ENCODE measurements at places on chromosomes 1 and 21.

DNA sequence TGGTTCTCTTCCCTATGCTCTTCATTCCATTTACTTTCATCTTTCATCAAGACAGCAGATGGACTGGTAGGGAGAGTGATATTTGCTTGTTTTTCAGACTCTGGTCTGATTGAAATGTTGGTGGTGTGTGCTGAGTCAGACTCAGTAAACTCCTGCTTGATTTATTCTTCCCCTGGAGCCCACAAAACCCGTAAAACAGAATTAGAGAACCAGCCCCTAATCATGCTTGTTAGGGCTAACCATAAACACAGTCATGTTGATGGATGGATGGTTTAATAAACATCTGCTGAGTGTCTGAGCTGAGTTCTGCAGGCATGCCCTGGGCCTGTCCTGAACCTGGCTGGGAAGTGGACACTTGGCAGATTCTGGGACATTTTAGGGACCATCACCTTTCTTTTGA is 24.8 kb downstream of the NOS1AP start:
- no peak for DNase-seq

GRCh38 chr1:48069662-48070395 is 72.6 kb upstream of the TRABD2B start:
- DNase-seq, result no peak

- DNase-seq, result no peak
Observed at GRCh38 chr1:179167955-179168354, 61.5 kb downstream of the ABL2 start.

DNA sequence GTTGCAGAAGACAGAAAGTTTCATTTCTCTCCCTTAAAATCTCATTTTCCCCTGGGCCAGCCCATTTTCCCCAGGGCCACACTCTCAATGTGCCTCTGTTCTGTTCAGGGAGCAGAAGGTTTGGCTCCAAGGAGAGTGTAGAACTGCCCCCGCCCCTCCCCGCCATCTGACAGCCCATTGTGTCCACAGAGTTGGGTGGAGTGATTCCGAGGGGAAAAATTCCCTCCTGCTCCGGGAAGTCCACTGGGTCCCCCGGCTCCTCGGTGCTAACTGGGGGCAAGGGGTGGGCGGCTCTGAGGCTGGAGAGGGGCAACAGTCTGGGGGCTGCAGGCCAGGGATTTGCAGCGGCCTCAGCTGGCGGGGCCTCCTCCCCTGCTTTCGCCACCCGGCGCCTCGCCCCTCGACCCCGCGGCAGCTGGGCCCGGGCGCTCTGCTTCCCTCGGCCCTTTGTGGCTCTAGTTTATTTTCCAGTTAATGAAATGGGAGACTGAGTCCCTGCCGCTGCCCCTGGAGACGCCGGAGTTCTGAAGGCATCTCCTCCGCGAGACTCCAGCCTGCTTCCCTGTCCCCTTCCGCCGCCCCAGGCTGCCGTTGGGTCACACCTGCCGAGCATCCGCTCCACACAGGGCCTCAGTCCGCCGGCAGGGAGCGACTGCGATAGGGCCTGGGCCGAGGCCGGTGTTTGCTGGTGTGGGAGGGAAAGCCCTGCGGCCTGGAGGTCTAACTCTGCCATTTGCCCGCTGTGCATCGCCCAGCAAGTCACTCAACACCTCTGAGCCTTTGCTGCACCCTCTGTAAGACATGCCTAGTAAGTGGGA is 14.7 kb upstream of the KIRREL1 start:
- no peak for DNase-seq

DNA sequence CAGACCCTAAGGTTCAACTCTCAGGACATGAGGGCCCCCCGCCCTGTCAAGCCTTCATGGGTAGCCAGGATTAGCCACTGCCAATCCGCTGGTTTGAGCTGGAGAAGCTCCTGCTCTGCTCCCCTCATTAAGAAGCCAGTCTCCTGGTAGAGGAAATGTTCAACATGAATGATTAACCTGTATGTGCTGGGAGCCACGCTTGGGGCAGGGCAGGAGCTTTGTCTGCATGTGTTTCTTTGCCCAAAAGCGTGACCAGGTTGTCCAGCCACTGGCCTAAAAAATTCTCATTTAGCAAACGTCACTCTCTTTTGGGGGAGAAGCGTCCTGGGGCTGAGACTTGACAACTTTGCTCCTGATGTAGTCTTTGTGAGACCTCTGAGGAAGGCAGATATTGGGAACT is 96.5 kb downstream of the RRAGC start:
- DNase-seq, result no peak

GRCh38 chr1:62337706-62338631 is 18.7 kb upstream of the KANK4 start:
- no peak for DNase-seq

DNA sequence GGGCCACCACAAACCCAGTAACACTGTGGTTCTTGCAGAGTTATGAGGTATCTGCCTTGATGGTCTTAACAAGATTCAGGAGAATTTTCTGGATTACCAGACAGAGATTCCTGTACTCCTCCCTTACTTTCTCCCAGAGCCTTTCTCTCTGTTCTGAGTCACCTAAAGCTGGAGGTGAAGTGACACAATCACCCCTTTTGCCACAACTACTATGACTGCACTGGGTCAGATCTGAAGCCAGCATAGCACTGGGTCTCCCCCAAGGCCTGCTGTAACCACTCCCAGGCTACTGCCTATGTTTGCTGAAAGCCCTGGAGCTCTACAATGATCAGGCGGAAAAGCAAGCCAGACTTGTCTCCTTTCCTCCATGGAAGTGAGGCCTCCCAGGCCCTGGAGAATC is 156.7 kb upstream of the NEGR1 start:
- DNase-seq, result no peak

DNA sequence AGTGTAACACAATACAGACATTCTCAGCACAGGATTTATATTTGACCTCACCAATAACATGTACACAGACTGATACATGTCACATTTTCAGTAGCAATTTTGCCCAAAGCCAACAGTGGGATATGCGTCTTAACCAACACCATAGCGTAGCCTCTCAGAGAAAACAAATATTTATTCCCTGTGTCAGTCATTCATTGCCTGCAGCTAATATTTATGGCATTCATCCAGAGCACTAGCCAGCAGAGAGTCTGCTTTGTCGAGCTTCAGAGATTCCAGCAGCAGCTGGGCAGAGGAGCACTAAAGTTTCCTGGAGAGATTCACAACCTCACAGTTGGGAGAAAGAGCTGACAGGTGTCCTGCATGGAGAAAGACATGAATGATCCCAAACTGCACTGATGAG is 400.7 kb upstream of the DAB1 start:
- DNase-seq, result no peak

- no peak for DNase-seq
Observed at GRCh38 chr1:60959701-60960100, 122.7 kb upstream of the NFIA start.

DNA sequence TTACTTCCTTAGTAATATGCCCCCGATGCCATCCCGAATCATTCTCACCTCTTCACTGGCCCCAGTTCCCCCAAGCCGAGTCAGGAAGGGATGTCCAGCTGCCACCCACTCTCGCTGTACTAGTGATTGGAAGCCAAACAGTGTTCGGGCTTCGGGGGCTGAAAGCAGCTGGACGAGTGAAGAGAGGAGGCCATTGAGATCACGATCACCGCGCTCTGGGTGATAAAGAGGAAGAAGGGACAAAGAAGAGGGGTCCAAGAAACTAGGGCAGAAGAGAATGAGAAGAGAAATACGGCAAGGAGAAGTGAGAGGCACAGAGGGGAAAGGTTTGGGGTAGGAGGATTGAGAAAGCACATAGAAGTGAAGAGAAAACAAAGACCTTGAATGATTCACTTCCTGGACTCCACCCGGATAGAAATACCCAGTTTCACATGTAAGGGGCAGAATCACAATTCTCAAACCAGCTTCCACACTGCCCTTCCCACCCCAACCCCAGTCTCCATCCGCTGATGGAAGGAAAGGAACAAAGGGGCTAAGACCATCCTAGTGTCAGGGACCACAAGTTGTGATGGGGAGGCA is 3.7 kb upstream of the SF3B4 start:
- DNase-seq, result no peak

DNA sequence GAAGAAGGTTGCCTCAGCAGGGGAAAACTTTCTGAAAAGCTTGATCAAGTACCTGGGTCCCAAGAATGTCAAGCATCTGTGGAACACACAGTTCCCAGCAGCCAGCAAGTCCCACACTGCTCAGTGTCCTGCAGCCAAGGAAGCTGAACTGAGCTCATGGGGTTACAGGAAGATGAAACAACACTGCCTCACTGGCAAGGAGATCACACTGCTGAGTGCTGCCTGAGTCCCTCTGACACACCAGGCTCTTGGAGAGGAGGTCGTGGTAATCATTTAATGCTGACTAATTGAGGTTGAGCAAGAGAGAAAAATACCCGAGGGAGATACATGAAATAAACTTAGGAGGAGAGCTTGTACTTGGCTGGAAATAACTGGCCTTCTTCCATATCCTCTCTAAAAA is 75.2 kb downstream of the MPZL1 start:
- peak; percentile 95 for DNase-seq

DNA sequence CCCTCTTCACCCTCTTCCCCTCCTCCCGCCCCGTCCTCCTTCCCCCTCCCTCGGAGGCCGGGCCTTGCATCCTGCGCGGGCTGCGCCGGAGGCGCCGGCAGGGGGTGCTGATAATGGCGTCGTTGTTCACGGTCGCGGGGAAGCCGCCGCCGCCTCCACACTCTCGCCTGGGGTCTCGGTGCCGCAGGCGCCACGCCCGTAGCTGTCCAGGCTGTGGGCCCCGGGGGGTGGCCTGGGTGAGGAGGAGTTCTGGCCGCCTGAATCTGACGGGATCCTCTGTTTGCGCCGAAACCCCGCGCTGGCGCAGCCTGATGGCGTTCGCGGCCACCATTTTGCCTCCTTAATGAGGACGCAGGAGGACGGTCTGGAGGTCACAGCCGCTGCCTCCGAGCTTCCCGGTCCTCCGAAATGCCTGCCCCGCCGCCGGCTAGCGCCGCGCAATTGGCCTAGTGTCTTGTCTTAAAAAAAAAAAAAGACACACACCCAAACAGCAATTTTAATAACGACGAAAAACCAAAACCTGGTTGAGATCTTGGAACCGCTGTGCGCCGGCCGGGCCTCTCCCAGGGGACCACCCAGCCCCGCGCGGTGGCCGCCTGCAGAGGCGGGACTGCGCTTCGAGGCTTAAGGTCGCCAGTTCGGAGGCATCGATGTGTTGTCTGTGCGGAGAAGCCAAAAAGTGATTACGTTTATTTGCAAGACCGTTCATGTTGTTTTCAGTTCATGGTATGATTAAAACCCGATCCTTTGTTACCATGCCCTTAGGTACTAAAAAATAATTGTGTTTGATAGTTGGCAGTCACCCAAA is 106.6 kb upstream of the HNRNPU start:
- DNase-seq, result peak; percentile 95

GRCh38 chr21:33035147-33035546 is 9.4 kb downstream of the OLIG2 start:
- no peak for DNase-seq

GRCh38 chr1:168229893-168230292 is 4.1 kb downstream of the SFT2D2 start:
- no peak for DNase-seq

DNA sequence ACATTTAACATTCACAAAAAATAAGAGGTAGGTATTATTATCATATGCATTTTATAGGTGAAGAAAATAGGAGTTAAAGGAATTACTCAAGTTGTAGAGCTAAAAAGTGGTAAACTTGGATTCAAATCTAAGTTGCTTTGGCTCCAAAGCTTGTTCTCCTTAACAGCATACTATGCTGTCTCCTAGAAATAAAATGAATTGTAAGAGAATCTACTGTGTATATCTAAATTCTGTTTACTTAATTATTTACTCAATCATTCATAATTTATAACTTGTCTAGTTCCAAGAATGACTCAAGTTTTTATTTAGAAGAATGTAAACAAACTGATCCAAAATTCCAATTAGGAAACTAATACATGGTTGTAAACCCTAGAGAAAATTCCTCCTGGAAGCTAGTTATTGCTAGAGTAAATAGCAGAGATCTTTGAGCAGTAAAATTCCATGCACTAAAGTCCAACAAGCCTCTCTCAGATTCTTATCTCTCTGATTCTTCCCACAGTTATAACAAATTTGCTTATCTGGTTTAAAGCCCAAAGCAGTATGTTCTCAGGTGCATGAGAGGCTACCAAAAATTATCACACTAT is 132.5 kb upstream of the DPT start:
- no peak for DNase-seq

- no peak for DNase-seq
Observed at GRCh38 chr21:14260174-14260764, 44.3 kb downstream of the RBM11 start.

GRCh38 chr1:206116873-206117150 is 376 bp downstream of the AVPR1B start:
- DNase-seq, result no peak

DNA sequence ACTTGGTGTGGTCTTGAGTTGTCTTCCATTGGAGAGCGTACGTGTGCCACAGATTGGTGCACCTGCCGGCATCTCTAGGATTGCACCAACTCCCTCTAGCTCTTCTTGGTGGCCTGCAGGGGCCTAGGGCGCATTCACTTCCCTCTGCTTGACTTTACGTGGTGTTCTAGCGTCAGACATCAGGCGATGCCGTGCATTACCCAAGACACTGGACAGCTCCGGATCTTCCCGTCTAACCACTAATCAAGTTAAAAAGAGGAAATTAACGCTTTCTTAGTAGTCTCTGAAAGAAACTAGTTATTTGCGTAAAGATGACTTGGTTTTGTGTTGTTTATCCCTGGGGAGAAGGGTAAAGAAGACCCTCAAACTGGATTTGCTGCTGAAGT is 510 bp upstream of the IL10RB start:
- peak; percentile 80 for DNase-seq

- DNase-seq, result no peak
Observed at GRCh38 chr1:168977618-168978017, 128.9 kb upstream of the ATP1B1 start.

GRCh38 chr1:96329121-96329520 is 392.5 kb upstream of the PTBP2 start:
- DNase-seq, result no peak

- DNase-seq, result no peak
Observed at GRCh38 chr1:220278991-220279390, 6.7 kb upstream of the RAB3GAP2 start.

DNA sequence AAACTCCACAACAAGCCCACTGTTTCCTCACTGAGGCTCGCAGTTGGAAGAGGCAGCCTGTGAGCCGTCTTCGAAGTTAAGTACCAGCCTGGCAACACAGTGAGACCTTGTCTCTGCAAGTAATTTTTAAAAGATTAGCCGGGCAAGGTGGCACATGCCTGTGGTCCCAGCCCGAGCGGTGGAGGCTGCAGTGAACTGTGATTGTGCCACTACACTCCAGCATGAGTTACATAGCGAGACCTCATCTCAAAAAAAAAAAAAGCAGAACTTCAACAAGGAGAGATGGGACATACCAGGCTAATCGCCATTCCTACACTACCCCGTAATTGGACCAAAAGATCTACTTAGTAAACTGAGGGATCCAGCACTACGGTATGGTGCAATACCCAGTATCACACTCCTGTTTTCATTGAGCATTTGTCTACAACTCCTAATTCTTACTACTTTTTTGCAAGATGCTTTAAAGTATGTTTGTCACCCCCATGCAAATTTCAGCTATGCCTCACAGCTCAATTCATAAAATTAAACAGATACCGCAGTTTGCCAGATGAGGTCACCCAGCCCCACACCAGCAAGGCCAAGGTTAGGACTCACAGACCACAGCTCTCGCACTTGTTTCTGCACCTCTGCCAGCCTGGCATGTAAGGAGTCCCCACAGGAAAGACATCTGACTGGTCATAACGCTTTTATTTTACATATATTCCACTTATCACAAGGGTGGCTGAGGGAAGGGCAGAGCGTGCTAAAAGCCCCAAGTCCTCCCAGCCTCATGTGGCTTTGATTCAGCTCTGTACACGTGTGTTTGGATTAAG is 21.0 kb downstream of the SDE2 start:
- DNase-seq, result no peak
